ENCODE measurements at places on chromosomes 6 and 20.

DNA sequence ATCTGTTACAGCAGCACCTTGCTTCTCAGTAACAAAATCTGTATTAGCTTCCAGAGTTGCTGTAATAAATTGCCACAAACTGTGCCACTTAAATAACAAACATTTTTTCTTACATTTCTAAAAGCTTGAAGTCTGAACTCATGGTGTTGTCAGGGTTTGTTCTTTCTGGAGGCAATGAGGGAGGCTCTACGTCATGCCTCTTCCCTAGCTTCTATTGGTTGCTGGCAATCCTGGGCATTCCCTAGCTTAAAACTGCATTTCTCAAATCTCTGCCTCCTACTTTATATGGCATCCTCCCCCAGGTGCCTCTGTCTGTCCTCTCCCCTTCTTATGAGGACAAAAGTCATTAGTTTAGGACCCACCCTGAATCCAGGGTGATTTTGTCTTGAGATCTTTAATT, 41.6 kb upstream of the TMEM244 start:
- no peak for DNase-seq

GRCh38 chr6:63742060-63742459, 106.5 kb downstream of the PHF3 start:
- DNase-seq: no peak

GRCh38 chr20:39713076-39713840, 751.1 kb downstream of the DHX35 start:
- DNase-seq: no peak

- DNase-seq: no peak
These were observed 859 bp upstream of the CLPS start for GRCh38 chr6:35797837-35798526.

All from NCI-H1417 treated with DMSO at 0.1 percent for 48 hours (cell line).